ENCODE measurements at places on chromosomes 2 and 18. TPM values are rescaled to one million over a fixed set of nuclear protein-coding genes. Genes with fewer than 3 reads are reported as not detected.

DNA sequence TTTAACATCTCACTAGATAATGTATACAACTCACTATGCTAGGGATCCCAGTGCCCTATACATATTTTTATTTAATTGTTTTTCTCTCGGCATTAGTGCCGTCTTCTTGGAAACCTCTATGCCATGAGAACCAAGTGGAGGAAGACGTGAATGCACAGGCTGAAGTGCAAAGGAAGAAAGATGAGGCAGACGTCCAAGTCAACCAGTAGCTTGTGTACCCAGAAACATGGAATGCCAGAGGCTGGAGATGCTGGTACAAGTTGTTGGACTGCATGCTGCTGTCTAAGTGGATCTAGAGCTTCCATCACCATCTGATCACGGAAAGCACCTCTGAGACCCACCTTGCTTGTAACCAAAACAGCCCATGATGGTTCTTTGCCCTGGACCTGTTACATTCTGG lies 12.5 kb upstream of the GEMIN6 start:
- no peaks in the 10 kb centered on the region for H3K4me1 ChIP-seq
- DNase-seq, result no peak
- H3K4me3 ChIP-seq, result no peak overlapping the region
- no peaks in the 10 kb centered on the region for H3K27me3 ChIP-seq
- no peak overlapping the region for H3K27ac ChIP-seq
- no peaks in the 10 kb centered on the region for H3K36me3 ChIP-seq

DNA sequence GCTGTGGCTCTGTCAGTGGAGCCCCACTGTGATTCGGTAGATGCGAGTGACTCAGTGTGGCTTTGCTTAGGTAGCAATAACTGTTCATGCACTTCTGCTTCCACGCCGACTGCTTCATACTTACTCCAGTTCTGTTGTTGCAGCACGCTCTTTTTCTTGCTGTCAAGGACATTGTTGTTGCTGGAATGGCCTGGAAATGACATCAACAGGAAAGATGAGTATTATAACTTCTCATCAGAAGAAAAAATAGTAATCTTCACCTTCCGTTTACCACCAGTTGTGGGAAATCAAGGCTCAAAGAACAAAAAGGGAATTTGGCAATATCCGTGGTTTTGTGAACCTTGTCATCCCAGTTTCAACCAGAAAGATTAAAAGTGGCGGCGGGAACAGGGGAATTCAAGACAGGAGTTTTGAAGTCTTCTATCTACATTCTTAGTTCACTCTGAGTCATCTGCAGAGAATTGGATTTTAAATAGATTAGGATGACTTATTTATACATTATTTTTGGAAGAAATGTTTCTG lies 8.3 kb downstream of the TM4SF20 start:
- H3K4me1 ChIP-seq, result no peaks in the 10 kb centered on the region
- H3K27ac ChIP-seq, result no peak overlapping the region
- no peaks in the 10 kb centered on the region for H3K27me3 ChIP-seq
- no peaks in the 10 kb centered on the region for H3K36me3 ChIP-seq

DNA sequence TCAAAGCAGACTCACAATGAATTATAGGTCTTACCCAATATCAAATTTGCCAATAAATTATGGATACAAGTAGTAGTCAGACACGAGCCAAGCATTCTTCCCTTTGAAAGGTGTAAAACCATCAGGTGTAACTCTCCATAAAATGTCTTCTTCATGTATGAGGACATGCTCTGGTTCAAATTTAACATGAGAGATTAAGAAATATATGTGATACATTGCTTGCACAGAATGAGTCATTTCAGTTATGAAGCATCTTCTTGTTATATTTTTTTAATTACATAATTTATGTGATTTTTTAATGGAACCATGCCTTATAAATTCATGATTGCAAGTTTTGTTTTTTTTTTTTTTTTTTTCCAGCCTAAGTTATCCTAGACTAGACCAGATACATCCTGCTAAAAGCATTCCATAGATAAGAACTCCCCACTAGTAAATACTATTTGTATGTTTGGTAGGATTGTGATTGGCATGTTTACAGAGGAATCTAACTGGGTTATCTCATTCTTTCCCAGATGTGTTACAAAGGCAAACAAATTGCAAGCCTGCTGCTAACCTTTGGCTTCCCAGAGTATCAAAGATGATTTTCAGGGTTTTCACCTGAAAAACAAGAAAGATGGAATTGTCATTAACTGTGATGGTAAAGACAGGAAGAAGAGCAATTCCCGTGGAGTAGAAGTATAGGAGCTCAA lies 621.9 kb downstream of the XIRP2 start:
- H3K36me3 ChIP-seq, result no peaks in the 10 kb centered on the region
- peak overlapping the region; percentile 97 for H3K27ac ChIP-seq
- peaks cover 15% of the 10 kb centered on the region for H3K4me1 ChIP-seq

- no peak for DNase-seq
- no peaks in the 10 kb centered on the region for H3K36me3 ChIP-seq
Observed at GRCh38 chr2:26727641-26728561, 35.4 kb downstream of the KCNK3 start.

Gene CFAP53
- total RNA-seq, result 0.56 TPM
